ENCODE measurements at places on chromosomes 3 and 15.
A peak's percentile ranks its signal among the peaks of the same experiment; 100 is the strongest.

DNA sequence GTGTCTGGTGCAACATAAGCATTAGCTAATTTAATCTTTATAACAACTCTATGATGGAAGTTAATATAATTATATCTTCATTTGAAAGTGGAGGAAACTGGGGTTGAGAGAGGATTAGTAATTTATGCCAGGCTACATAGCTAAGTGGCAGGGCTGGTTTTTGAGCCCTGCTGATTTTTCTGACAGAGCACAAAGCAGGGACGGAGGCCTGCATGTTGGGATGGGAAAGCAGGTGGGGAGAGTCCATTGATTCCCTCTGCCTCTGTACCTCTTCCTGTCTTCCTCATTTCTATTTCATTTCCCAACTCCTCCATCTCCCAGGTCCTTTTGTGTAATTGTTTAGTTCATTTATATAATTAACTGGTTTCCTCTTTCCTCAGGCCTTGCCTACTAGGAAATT lies 251.6 kb upstream of the ZPLD1 start:
- no peak for DNase-seq

DNA sequence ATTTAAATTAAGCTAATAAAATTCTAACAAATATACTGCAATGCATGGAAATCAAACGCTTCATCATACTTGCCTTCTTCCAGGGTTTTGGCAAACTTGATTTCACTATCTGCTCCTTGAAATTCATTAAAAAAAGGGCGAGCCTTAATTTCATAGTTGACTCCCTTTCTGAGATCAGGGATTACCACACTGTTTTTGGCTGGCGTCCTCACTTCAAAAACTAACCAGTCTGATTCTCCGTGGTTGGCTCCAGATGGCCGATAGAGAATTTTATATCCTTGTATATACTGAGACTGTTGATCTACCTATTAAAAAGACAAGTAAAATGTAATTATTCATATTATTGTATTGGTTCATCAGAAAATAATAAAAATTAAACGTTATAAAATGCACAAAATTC lies 1106.8 kb downstream of the ROBO1 start:
- no peak for DNase-seq

DNA sequence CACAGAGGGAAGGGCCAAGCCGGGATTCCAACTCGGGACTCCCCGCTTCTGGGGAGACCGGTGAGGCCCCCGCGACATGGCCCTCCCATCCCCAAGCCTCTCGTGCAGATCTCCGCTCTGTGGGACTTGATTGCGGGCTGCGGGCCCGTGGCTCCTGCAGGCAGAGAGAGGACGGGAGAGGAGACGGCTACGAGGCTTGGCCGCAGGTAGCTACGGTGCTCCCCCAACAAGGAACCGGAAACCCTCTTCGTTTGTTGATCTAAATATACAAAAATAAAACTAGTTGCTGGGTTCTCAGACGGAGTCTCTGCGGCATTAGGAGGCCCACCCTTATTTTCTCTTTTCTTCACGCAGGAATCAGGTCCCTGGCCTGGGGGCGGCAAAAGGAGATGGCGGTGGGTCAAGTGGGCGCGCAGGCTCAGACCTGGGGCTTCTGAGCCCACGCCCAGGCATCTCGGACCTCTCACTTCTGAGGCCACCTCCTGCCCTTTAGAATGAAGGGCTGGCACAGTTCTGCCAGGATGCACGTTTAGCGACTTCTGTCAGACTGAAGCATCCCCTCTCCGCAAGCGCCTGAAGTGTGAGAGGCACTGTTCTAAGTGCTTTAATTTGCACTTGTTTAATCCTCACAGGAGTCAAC lies 10.9 kb downstream of the GNB5 start:
- DNase-seq = no peak

- no peak for DNase-seq
Measured at GRCh38 chr15:58558777-58559176, 127.0 kb downstream of the LIPC start.

- no peak for DNase-seq
Measured at GRCh38 chr3:56145410-56145809, 322.9 kb downstream of the ERC2 start.

DNA sequence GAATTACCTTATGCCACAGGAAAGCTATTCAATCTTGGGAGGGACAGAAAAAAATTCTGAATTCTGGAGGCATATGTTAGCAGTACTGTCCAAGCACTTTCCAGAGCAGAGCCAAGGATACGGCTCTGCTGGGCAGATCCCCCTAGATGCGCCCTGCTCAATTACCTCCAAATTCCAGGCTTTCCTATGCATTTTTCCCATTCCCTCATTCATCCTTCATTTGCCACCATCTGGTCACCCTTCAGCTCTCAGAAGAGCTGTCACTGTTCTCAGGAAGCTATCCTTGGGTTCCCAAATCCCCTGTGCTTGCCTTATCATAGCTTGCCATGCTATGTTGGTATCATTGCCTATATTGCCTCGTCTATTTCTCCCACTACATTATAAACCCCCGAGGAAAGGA lies 45.2 kb downstream of the RYK start:
- DNase-seq = no peak

DNA sequence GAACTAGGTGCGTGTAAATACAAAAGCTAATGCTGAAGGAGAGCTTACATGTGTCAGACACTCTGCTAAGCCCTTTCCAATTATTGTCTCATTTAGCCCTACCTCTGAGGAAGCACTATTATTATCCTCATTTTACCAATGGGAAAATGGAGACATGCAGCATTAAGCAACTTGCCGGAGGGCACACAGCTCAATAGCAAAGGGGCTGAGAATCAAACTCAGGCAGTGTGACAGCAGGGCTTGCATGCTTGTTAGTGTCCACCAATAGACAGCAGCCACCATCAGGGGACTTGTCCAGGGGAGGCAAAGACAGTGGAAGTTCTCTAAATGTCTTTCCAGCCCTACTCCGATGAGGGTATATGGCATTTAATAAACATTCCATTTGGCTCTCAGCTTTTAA lies 548.6 kb downstream of the MAGI1 start:
- DNase-seq = no peak

- DNase-seq = no peak
Measured at GRCh38 chr15:97875025-97875512, 85.4 kb upstream of the ARRDC4 start.

- DNase-seq = no peak
Measured at GRCh38 chr3:45762647-45763302, 33.6 kb downstream of the SLC6A20 start.

- no peak for DNase-seq
Measured at GRCh38 chr3:178804606-178805005, 267.0 kb downstream of the ZMAT3 start.

DNA sequence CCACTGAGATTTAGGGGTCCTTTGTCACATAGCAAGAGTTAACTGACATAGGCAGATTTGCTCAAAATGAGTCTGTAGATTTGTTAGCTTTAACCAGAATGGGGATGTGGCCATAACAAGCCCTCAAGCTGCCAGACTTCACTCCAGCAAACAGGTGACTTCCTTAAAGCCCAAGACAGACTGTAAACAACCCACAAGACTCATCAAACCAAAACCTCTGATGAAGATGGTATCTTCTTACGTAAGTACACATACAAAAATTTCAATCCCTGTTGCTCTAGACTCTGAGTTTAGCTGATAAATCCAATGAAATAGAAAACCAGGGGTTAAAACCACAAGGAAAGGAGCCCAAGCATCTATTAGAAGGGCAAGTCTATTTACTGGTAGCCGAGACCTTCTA lies 18.2 kb upstream of the ZBTB20 start:
- no peak for DNase-seq

GRCh38 chr15:78393137-78393536 lies 44.9 kb upstream of the IREB2 start:
- no peak for DNase-seq

- DNase-seq = no peak
Measured at GRCh38 chr15:50209809-50210208, 27.8 kb downstream of the SLC27A2 start.

DNA sequence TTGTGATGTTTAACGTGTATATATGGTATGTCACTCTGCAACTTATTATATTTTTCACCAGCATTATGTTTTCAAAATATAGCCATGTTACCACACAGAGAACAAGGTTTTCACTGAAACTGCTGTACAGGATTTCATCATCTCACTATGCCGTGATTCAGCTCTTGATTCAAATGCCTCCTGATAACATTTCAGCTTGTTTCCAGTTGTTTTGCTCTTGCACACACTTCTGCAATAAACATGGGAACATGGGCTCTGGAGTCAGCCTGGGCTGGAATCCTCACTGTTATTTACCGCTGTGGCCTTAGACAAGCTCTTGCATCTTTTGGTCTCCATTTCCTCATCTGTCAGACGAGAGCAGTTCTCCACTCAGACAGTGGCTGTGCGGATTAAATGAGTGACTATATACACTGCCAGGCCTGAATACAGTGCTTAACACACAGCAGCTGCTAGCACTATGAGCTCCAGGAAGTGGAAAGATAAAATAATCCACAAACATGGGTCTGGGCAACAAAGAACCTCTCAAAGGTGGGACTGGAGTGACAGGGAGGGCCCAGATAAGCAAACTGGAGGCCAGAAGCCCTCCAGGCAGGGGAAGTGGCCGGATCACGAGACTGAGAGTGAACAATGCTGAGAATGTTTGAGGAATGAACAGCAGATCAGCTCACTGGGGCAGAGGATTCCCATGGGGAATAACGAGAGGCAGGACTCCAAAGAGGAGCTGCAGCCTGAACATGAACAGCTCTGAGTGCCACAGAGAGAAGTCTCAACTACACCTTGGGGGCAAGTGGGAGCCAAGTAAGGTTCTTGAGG lies 17.7 kb downstream of the NTRK3 start:
- peak; percentile 41 for DNase-seq

DNA sequence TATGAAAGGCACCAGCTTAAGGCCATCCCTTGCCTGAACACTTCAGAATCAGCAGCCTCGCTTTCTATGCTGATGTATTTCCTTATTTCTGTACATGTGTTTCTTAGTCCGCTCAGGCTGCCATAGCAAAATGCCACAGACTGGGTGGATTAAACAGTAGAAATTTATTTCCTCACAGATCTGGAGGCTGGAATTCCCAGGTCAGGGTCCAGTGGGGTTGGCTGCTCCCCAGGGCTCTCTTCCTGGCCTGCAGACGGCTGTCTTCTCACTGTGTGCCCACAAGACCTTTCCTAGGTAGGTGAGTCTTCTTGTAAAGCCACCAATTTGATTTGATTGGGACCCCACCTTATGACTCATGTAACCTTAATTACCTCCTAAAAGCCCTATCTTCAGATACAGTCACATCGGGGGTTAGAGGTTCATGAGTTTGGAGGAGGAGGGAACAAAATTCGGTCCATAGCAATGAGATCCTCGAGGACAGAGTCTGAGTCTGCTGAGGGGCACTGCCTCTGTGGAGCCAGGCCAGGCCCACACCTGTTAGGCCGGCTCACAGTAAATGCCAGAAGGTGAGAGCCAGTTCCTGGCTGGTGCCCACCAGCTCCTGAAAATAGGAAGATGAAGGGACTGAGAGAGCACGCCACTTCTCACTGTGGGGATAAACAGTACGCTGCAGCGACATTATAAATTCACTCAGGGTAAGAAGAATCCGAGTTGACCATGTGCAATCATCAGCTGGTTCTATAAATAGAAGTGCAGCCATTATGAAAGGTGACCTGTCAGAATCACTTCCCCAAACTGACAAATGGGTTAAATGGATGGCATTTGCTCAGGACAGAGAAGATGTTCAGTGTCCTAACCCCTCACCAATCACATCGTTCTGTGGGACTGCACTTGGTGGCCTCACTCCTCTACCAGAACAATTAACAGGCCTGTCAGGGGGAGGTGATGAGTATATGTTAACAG lies 41.1 kb downstream of the CTXND1 start:
- no peak for DNase-seq
